ENCODE measurements at places on chromosomes 16 and 17.

DNA sequence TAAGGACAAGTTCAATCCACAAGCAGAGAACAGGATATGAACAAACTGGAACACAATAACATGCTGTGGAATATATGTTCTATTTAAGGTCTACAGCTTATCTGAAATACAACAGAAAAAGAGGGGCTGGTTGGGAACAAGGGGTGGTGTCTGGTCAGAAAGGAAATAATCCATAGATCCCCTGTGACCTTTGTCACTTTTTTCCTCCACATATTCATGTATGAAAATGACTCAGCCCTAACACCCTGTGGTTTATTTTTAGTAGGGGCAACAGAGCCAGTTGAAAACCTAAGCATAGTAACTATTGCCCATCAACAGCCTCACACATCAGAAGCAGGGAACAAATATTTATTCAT is 12.3 kb upstream of the SPAG9 start:
- DNase-seq, result no peak

- DNase-seq, result peak; percentile 99
These were observed at the start of gene INO80E for GRCh38 chr16:29995911-29996765. Gene INO80E, plus strand, starts transcription at chr16:29996241. Its CDS starts 70 bp downstream, at chr16:29996311.

GRCh38 chr16:83113317-83113716 is 486.5 kb downstream of the CDH13 start:
- no peak for DNase-seq

DNA sequence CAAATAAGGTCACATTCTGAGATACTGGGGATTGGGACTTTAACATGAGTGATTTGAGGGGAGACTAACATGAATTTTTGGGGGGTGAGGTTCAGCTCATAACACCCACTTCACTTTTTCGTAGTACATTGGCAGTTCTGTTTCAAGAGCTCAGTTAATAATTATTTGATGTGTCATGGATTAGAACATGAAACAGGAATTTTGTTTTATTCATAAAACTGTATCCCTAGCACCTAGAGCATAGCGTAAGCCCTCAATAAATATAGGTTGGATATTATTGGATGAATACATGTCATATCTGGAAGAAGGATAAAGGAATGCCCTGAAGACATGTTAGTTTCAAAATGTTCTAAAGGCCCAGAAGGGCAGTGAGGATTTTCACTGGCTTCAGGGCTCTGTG is 119.8 kb downstream of the PRKCA start:
- DNase-seq, result no peak

- no peak for DNase-seq
These were observed 10.2 kb downstream of the RAB11FIP4 start for GRCh38 chr17:31401456-31402254.

- no peak for DNase-seq
These were observed 406.5 kb upstream of the CDH5 start for GRCh38 chr16:65959983-65960382.

DNA sequence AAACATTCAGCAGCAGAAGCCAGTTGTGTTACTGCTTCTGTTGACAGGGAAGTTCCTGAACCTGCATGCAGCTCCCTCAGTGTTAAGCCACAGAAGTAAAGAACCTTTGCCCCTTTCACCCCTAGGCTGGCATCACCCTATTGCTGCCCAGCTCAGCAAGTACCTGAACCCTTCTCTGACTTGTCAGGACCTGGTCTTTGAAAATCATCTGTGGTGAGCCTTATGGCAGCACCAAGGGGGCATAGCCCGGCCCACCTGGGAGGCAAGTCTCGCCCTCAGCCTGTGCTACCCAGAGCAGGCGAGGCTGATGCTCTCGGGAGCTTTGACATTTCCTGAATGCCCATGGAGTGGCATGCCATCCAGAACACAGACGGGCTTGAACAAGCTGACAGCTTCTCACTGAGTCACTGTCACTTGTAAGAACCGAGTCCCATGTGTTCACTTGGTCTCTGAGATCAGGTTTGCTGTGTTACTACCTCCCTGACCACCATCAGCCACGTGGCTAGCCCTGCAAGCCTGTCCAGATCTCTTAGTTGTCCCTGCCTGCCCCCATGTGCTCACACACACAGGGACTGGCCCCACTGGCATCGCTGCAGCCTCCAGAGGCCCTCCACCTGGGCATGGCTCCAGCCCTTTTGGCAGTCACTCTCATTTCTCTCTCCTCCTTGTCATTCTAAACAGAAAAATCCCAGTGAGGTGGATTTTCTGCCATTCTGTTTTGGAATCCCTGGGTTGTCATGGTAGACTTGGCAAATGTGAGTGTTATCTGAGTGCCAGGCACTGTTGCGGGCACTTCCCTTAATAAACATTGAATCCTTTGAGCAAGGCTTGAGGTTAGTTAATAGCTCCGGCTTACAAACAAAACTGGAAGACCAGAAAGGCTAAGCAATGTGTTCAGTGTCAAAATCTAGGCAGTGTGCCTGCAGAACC is 2.9 kb upstream of the CARMIL2 start:
- DNase-seq, result no peak

GRCh38 chr17:36999471-36999870 is 50.7 kb downstream of the AATF start:
- DNase-seq, result no peak

DNA sequence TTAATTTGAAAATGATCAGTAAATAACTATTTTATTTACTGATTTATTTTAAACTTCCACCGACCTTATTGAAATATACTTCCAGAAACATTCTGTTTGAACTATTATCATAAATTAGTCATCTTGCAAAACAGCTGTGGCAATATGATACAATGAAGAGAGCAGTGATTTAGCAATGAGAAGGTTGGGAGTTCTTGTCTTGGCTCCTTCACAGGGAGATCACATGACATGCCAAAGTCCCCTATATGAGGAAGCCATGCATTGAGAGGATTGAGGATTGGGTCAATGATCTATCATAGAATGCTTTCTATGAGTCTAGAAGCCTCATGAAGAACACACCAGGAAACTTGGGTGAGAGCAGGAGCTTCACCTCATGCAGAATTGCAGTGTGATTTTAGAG is 222.7 kb downstream of the LGALS9B start:
- DNase-seq, result no peak

- no peak for DNase-seq
These were observed 39.7 kb upstream of the ALDH3A1 start for GRCh38 chr17:19787733-19788357.

GRCh38 chr16:87704754-87705353 is 60.9 kb downstream of the KLHDC4 start:
- no peak for DNase-seq

DNA sequence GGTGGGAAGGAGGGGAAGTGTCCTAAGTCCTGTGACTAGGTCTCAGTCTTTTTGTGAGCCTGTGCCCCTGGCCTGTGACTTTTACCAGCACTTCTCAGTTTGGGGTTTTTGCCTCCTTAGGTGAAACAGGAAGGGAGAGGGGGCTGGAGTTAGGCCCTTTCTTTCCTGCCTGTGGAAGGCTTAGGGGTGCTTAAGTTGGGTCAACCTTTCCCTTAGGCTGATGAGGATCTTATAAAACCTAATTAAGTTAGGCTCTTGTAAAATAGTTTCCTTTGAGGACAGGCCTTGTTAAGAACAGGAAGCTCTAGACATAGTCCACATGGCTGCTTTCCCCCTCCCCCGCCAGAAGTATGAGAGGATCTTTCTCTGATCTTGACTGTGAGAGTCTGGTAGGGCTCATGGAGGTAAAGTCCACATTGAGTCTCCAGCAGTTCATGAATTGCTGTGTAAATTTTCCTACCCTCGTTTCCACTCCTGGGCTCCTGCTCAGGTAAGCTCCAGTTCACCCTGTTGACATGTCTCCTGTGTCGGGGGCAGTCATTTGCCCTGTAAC is 17.0 kb upstream of the DNASE1 start:
- peak; percentile 58 for DNase-seq

DNA sequence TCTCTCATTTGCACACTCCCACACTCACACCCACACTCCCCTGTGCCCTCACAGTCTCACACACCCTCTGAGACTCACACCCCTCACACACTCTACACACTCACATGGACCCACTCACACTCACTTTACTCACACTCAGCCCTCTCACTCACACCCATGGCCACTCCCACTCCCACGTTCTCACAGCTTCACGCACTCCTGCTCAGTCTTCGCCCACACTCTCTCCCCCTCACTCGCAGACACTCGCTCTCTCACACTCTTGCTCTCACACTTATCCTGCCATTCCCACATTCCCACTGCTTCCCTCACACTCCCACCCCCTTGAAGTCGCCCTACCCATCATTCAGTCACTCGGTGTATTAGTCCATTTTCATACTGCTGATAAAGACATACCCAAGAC is 47.9 kb downstream of the CCDC182 start:
- DNase-seq, result no peak

DNA sequence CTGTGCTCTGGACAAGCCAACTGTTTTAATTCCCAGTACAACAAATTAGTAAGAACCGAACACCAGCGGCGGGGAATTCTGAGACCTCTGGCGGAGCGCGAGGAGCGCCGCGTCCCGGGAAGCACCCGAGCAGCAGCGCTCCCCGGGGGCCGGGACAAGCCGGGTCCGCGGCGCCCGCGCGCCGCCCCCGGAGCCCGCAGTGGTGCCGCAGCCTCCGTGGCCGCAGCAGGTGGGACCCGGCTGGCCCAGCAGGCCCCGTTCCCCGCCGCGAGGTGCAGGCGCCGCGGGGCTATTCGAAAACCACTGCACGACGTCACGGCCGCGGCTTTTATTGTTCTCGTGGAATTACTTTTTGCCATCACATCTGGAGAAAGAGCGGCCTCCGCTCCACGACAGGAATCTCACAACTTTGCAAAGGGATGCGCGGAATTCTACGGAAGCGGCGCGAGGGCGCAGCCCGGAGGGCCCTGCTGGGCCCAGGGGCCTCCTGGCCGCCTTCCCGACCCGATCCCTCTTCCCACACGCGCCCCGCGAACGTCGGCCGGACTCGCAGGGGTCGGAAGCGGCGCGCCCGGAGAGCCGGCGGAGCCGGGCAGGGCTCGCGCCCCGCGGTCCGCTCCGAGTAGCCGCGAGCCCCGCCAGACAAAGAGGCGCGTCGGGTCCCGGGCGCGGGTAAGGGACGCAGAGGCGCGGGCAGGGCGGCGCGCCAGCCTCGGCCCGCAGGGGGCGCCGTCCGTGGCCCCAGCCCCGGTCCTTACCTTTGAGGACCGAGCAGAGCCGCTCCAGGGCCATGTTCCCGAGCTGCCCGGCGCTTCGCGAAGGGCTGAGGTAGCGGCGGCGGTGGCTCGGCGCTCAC is 696 bp downstream of the NETO2 start:
- DNase-seq, result peak; percentile 60

DNA sequence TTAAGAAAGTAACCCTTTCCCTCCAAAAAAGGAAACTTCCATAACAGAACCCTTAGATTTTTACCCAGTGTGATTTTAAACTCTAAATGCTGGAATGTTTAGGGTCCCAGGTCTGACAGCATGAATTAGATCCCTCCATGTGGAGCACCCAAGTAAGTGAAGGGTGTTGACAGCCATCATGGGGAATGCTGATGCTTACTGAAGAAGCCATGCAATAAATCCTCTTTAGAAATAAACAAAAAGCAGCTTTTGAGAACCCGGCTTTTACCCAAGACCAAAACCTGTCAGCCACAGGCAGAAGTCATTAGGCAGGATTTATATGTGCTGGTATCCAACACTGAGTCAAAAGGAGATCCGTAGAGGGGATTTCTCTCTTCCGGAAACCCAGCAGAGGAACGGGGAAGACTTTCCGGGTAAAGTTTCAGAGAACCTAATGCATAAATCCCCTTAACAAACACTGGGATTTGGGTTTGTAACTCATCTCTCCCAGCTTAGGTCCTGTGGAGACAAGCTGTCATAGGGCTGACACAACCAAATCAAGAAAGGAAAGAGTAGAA is 287.5 kb downstream of the IRX3 start:
- DNase-seq, result no peak

GRCh38 chr16:1777375-1778199 is 4.7 kb upstream of the MRPS34 start:
- no peak for DNase-seq

GRCh38 chr17:64306850-64307463 is 43.9 kb upstream of the TEX2 start:
- DNase-seq, result peak; percentile 80

GRCh38 chr16:31471241-31471874 is 594 bp upstream of the TGFB1I1 start:
- DNase-seq, result no peak

GRCh38 chr16:58692450-58692849 is 7.9 kb upstream of the SLC38A7 start:
- DNase-seq, result no peak

- DNase-seq, result no peak
These were observed 93.7 kb downstream of the PMP22 start for GRCh38 chr17:15171167-15172047.

DNA sequence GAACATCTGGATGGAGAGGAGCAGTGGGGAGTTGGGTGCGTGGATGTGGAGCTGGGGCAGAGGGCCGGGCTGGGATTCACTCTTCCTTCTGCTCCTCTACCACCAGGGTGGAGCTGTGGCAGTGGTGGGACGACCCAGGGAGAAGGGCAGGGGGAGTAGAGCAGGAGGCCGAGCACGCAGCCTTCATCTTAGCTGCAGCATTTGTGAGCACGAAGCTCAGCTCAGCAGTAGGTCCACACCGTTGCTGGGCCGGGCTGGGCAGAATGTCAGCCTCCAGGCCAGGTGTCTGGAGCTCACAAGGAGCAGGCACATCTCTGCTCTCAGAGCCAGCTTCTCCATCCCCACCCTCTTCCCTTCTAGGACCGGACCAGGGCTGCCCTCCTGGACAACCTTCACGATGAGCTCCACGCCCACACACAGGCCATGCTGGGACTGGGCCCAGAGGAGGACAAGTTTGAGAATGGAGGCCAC is 55.7 kb downstream of the OR1D5 start:
- DNase-seq, result no peak

DNA sequence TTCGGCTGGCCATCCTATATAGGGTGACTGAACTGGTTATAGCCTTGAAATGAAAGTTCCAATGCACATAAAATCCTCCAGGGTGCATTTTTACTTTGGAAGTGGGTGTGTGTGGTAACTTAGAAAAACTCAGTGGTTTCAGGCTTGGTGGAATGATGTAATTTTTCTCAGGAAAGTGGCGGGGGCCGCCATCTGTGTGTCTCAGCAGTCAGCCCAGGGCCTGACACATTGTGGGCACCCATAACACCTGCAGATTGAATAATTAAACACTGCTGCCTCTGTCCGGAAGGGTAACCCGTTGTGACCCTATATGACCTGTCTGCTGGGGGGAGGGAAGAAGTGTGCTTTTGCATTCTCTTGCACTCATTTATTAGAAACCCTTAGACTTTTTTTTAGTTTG is 2.2 kb upstream of the PDP2 start:
- DNase-seq, result no peak

- peak; percentile 100 for DNase-seq
These were observed at the start of gene TEDC2 for GRCh38 chr16:2459647-2460390. Gene TEDC2, plus strand, starts transcription at chr16:2460109. Its CDS starts 36 bp downstream, at chr16:2460145.

DNA sequence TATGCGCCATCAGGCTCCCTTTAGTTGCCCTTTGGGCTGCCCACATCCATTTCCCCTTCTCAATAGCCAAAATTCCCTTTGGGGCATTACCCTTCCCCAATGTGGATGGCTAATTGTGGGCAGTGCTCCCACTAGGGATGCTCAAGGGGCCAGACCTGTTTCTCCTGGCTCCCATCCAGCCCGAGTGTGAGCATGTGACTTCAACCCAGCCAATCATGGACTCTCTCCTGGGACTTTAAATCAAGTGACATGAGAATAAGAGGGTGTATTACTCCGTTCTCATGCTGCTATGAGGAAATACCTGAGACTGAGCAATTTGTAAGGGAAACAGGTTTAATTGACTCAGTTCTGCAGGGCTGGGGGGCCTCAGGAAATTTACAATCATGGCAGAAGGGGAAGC is 60.9 kb upstream of the WSB1 start:
- no peak for DNase-seq

All from CD4-positive, alpha-beta T cell treated with Interleukin-6 for 4 hours (primary cell).